ENCODE measurements at places on chromosomes 2 and 18.
A peak's percentile ranks its signal among the peaks of the same experiment; 100 is the strongest.

DNA sequence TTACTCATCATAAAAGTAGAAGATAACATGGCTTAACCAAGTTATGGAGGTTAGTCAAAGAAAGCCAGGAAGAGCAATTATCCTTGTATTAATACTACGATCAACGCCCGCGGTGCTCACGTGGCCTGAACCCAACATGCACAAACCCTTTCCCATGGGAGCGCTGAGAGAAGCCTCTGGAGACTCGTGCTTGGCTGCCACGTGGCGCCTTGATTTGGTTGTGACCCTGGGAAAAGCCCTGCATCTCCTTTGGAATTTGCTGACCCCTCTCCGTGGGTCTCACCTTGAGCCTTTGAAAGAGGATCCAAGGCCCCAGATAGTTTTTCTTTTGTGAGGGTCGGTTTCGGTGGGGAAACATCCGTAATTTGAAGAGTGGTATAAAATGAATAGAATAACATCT is 255.6 kb downstream of the DCDC2C start:
- no peak for DNase-seq

- peak; percentile 70 for DNase-seq
These were observed 44.2 kb upstream of the SLC39A10 start for GRCh38 chr2:195612611-195613495.

DNA sequence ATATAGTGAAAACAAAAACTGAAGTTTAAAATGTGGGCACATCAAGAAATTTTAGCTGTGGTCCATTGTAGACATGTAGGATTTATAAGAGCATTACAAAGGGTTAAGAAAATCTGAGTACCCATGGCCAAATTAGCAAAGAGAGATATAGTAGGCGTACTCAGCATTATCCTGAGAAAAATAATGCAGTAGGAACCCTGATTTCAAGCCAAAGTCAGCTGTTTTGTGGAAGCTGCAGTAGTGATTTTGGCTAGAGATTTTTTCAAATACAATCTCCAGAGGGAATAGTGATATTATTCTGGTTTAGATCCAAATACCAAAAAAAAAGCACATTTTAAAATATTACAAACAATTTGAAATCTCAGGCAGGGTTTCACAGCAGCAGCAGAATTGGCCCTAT is 450.9 kb downstream of the FBXO15 start:
- no peak for DNase-seq

- DNase-seq = no peak
These were observed 131.0 kb downstream of the ALPK2 start for GRCh38 chr18:58497845-58498244.

- DNase-seq = no peak
These were observed 56.3 kb downstream of the KCNS3 start for GRCh38 chr2:17934721-17935120.

DNA sequence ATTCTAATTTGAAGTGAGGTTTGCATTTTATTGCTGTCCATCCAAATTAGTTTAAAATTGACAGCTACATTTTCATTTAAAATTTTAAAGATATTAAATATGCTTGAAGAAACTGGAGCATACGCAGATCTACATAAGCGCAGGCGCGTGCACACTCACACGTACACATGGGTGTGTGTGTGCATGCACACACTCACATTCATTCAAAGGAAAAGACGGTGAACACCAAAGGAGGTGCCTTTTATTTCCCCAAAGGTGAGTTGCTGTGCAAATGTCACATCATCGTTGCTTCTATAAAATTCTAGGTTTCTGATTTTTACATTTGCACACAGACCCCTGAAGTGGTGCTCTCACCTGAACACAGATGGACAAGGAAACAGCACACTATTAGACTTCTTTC is 194.2 kb downstream of the GRB14 start:
- no peak for DNase-seq

DNA sequence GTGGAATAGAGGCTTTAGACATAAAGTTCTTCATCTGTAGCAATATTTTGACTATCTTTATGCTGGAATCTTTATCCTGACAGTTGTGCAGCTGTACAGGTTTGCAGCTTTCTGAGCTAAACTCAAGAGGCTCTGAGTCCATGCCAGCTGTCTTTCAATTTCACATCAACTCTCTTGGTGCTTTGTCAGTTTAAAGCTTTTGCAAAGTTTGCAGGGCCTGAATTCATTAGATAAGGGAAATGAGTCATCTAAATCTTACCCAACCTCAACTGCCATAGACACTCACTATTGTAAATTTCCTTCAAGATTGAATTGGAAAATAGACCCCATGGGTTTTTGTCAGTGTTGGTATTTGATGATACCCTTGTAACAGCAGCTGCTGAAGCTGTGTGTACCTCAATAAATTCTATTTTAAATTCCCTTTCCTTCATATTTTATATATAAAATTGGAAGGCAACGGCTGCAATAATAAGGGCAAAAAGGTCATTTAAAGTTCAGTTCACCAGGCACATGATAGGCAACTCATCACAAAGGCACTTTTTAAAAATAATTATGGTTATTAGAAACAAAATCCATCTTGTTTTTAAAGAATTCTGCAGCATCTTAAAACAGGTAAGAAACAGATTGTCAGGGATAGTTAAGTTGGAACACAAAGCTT is 169.9 kb upstream of the SLC39A10 start:
- peak; percentile 38 for DNase-seq

DNA sequence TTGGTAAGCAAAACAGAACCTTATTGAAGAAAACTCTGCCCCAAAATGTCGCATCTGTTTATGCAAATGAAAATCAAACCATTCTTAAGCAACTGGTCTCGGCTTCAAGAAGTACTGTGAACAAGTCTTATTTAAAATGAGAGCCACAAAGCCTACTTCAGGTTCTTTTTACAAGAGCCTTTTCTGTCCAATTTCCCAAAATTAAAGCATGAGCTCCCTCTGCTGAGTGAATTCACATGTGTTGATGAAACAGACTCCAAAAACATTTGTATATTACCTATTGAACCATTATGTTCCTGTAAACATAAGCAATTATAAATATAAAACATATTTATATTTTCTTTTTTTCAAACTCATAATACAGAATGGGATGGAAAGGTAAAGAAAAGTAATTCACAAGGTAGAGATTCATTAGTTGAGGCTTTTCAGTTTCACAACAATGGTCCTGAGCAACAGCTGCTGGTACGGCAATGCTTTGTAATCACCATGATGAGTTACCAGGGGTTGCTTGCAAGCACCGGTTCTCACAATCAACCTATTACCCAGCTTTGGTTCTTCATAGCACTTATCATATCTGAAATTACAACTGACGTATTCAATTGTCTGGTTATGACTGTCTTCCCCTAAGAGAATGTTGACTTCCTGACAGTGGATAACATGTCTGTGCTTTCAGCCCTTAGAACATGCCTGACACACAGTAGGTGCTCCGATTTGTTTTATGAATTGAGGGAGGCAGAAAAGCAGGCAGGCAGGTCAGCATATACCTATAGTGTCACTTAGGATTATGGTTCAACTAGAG is 108.4 kb upstream of the BZW1 start:
- DNase-seq = peak; percentile 52

GRCh38 chr2:227147023-227147422 is 17.0 kb downstream of the COL4A4 start:
- DNase-seq = no peak

DNA sequence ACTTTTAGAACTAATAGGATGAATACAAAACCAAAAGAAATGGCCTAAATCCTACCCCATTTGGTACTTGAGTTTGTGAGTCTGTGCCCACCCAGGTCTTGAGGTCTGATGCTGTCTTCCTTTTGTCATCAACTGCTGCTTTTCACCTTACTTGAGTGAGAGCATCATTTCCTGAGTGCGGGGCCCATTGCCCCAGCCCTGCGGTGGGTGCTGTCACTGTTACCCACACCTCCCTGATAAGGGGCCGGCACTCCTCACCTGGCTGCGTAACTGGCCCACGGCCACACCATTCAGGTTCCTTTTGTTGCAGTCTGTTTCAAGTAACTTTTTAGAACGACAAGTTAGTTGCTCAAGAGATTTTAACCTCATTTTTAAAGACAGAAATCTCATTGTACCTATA is 25.3 kb downstream of the RAB12 start:
- DNase-seq = no peak

Data from large intestine (tissue), 12 donors.